HT1080 (cell line): ENCODE measurements at places on chromosomes 16 and 17. TPM values are rescaled to one million over a fixed set of nuclear protein-coding genes. Genes with fewer than 3 reads are reported as not detected.

Gene KANSL1
- 22.7 and 27.5 TPM in 2 replicates for total RNA-seq

- DNase-seq: no peak
Observed at GRCh38 chr16:22191532-22192260, 14.4 kb upstream of the EEF2K start.

GRCh38 chr17:73972901-73973300 is 230.6 kb upstream of the RPL38 start:
- no peak for DNase-seq

GRCh38 chr17:13003454-13003851 is 14.4 kb downstream of the ELAC2 start:
- no peak for DNase-seq

GRCh38 chr16:75579281-75579834 is 13.2 kb downstream of the GABARAPL2 start:
- DNase-seq: no peak
